ENCODE measurements at places on chromosomes 7 and 10. TPM values are rescaled to one million over a fixed set of nuclear protein-coding genes. Genes with fewer than 3 reads are reported as not detected.
A peak's percentile ranks its signal among the peaks of the same experiment; 100 is the strongest.

- DNase-seq = no peak
Observed at GRCh38 chr10:32111585-32111984, 55.4 kb upstream of the KIF5B start.

- DNase-seq = peak; percentile 78
Observed at GRCh38 chr7:143305423-143306070, 10.4 kb upstream of the CLCN1 start.

Gene ATOH7
- not detected for total RNA-seq

Gene MTG1
- 38.0 TPM for total RNA-seq

DNA sequence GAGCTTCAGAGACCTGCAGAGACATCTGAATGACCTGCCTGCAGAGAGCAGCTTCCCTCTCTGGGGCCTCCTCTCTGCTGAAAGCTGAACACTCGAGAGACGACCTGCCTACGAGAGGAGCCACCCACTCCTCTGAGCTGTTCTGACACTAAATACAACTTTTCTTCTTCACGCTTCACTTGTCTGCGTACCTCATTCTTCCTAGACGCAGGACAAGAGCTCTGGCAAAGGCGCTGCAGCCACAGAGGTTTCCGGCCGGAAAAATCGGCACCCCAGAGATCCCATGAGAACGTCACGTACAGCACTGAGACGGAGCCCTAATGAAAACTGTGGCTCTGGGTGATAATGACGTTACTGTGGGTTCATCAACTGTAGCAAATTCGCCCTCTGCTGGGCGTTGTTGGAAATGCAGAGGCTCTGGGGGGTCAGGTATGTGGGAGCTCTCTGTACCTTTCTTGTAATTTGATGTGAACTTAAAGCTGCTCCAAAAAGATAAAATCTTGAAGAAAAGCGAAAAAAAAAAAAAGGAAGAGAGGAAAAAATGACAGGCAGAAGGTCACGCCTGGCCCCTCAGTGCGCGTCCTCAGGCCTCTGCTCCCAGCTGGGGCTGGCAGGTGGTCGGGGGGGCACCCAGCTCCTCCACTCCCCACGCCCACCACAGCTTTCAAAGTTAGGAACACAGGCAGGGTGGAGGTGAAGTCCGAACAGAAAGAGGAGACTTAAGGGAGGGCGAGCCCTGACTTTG, 120.7 kb downstream of the DYNC2I1 start:
- DNase-seq = peak; percentile 93

DNA sequence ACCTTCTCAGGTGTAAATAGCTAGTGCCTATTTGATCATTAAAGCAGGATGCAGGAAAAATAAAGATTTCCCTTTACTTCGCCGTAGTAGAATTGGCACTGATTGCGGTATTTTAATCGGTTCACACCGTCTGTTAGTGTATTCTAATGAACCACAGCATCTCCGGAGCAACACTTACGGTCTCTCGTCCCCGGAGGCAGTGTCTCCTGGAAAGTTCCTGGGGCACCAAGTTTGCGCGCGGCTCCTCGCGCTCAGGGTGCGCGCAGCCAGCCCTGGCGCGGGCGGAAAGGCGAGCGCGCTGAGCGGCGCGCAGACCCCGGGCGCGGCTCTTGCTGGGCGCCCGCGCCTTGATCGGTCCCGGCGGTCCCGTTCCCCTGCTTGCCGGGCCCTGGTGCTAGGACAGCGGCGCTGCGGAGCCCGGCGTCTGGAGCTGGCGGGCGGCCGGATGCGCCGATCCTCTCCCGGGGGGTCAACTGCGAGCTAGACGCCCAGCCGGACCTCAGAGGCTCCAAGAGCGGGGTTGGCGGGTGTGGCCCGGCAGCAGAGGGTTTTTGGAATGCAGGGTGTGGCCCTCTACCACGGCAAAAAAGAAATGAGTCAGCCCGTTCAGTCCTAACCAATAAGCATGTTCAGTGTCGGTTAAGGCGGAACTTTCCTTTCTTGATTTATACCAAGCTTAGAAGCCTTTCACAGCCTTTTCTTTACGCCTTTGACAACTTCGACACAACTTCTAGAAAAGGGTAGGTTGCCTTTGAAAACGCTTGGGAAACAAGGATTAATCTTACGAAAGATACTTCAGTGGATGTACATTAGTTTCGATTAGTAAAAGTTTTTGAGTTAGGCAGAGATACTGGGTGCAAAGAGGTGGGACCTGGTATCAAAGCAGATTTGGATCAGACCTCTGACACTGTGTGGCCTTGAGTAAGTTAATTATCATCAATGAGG, 166.8 kb upstream of the ASAH2 start:
- peak; percentile 70 for DNase-seq
